Epithelial cell of esophagus (primary cell): ENCODE measurements at places on chromosomes 11 and 22.
A peak's percentile ranks its signal among the peaks of the same experiment; 100 is the strongest.

- peak; percentile 65 for DNase-seq
These were observed 104.7 kb downstream of the KIAA1671 start for GRCh38 chr22:25057013-25057881.

DNA sequence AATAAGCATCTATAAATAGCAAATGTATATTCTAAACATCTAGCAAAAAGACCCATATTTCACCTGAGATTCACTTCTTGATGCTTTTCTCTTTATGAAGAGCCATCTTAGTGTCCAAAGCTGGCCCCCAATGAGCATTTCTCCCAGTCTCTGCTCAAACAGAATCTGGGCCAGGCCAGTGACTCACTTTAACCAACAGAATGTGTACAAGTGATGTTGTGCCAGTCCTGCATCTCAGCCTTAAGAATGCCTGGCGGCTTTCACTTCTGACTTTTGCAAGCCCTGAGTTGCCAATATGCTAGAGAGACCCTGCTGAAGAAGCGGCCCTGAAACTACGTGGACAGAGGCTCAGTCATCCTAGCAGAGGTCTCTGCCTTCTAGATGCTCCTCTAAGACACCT lies 6.9 kb upstream of the COPB1 start:
- no peak for DNase-seq

DNA sequence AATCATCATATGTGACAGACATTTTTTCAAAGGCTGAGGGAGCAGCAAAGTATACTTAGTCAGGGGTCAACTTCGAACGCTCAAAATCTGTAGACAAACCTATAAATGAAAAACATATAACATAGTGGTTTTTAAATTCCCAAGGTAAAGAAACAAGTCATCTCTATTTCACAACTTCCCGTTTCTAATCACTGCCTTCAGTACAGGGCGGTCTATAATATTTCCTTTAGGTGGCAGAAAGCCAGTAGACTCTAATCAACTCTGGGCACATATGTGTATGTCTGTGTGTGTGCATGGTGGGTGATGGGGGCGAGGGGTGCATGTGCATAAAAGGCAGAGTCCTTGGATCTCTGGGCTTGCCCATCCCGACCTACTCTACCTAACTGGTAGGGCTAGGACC lies 55.0 kb upstream of the ARFGAP3 start:
- no peak for DNase-seq

DNA sequence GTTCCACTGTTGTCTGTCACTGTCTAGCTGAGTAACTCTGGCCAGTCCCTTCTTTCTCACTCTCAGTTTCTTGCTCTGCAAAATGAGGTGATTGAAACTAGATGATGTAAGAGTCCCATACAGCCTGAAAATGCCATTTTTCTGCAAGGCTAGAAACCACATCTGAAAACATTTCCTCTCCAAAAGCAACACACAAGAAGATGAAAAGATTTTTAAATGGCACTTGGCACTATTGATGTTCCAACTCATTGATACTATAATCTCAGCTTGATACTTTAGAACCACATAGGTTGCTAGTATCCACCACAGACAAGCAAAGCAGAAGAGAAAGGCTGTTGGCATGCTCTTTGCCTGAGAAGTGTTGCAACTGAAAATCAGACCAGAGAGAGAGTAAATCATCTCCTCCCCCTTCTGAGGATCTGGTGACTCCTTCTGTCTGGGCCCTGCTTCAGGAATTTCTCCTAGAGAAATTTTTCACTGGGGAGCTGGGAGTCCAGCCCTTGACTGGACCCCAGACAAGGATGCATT lies 1217.9 kb downstream of the LRRC4C start:
- DNase-seq: peak; percentile 0

GRCh38 chr11:117696540-117696939 lies 100.5 kb downstream of the DSCAML1 start:
- DNase-seq: no peak

- DNase-seq: no peak
These were observed 191.4 kb downstream of the ARHGAP42 start for GRCh38 chr11:100878474-100878873.

DNA sequence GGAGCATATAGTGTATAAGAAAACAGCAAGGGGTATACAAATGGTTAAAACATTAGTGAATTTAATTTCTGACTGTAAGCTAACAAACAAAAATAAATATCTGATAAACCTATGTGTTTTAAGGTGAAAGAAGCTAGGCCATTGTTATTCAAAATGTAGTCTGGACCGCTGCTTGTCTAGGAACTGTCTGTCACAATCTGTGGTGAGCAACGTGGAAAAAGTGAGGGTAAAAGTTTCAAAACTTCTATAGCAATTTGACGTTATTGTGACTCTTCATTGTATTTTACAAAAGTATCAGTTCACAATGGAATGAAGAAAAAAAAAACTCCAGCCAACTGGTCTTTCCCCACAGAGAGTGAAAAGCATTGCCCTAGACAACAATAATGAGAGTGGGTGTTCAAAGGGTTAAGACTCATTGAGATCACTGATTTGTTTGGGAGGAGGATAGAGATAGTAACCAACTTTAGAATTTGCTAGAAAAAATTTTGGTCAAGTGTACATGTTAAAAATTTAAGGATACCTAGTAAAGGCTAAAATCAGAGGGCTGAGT lies 79.1 kb downstream of the UVRAG start:
- no peak for DNase-seq

DNA sequence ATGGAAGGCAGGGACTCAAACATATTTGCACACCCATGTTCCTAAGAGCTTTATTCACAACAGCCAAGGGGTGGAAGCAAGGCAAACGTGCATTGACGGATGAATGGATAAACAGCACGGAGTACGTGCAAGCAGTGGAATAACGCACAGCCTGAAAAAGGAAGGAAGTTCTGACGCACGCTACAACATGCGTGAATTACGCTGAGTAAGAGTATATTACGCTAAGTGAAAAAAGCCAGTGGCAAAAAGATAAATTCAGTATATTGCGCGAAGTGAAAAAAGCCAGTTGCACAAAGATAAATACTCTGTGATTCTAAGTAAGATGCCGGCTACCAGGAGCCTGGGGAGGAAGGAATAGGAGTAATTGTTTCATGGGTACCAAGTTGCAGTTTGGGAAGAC lies 19.5 kb downstream of the PHF21B start:
- no peak for DNase-seq

DNA sequence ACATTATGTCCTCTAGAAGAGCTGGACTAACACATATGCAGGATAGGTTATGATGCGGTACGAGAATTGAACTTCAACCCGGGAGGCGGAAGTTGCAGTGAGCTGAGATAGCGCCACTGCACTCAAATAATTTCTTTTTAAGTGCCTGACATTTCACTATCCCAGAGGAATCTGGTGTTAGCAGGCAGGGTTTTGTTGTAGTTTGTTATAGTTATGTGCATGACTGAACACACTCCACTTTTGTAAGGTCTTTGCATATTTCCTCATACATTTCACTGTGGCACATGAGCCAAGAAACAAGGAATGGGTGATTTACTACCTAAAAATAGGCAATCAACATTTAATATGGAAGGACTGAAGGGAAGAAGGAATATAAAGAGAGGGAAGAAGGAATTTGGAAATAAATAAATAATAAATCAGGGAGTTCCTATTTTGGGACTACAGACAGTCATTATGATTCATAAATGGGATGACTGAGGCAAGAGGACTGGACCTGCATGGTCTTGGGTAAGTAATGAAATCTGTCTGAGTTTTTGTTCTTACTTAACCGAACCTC lies 8.7 kb upstream of the HIPK3 start:
- DNase-seq: peak; percentile 76

- DNase-seq: no peak
These were observed 198.3 kb downstream of the GRIK4 start for GRCh38 chr11:120709808-120710207.

GRCh38 chr11:106842134-106842533 lies 176.1 kb downstream of the GUCY1A2 start:
- DNase-seq: no peak

GRCh38 chr11:83681031-83681781 lies 395.0 kb upstream of the CCDC90B start:
- DNase-seq: no peak
